ENCODE measurements at places on chromosomes 2 and 18. TPM values are rescaled to one million over a fixed set of nuclear protein-coding genes. Genes with fewer than 3 reads are reported as not detected.

The CIB4 gene
- not detected for total RNA-seq

The THSD7B gene
- total RNA-seq, result 0.49 TPM

The GMCL1 gene
- 23.7 TPM for total RNA-seq

DNA sequence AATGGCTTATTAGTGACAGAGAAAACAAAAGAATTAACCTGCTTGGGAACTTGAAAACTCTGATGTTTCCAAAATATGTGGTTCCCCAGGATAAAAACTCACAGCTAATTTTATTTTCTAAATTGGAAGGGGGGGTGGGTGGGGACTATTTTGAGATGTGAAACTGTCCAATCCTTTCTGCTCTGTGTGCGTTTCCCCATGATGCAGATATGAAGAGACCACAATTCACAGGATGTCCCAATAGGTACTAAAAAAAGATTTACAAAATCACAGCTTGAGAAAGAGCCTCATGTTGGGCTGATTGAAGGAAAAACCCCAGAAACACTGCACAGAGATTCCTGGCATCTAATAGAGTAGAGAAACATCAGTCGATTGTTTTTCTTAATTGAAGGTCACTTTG is 273.2 kb downstream of the ARHGAP15 start:
- DNase-seq, result no peak
- H3K36me3 ChIP-seq, result peaks cover 4% of the 10 kb centered on the region
- no peaks in the 10 kb centered on the region for H3K27me3 ChIP-seq
- peaks cover 36% of the 10 kb centered on the region for H3K4me1 ChIP-seq

GRCh38 chr2:68341583-68341982 is 21.8 kb upstream of the CNRIP1 start:
- DNase-seq, result no peak
- H3K36me3 ChIP-seq, result no peaks in the 10 kb centered on the region
- no peaks in the 10 kb centered on the region for H3K4me1 ChIP-seq
- no peak overlapping the region for H3K4me3 ChIP-seq

All from activated T-cell treated with anti-CD3 and anti-CD28 coated beads, Interleukin-2, amount 50 U/mL, for 72 hours (primary cell).